Activated CD8-positive, alpha-beta T cell treated with anti-CD3 and anti-CD28 coated beads for 36 hours (primary cell): ENCODE measurements at places on chromosomes 1 and 21. TPM values are rescaled to one million over a fixed set of nuclear protein-coding genes. Genes with fewer than 3 reads are reported as not detected.

DNA sequence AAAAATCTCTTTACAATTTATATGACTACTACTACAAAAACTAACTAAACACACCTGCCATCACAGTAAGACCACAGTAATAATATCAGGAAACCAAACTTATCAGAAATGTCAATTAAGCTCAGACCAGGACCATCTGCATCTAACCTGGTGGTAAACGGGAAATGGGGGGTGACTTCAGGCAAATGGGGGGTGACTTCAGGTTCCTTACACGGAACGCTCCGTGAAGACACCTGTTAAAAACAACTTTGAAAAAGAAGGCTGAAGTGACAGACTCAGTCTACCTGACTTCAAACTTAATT is 15.8 kb downstream of the PRDM15 start:
- no peak overlapping the region for H3K27ac ChIP-seq
- H3K4me1 ChIP-seq = peaks cover 32% of the 10 kb centered on the region
- H3K4me3 ChIP-seq = no peak overlapping the region

- no peak for DNase-seq
- H3K36me3 ChIP-seq = no peaks in the 10 kb centered on the region
- H3K4me3 ChIP-seq = no peak overlapping the region
- no peak overlapping the region for H3K27ac ChIP-seq
- H3K27me3 ChIP-seq = peaks cover 3% of the 10 kb centered on the region
- H3K4me1 ChIP-seq = no peaks in the 10 kb centered on the region
Observed at GRCh38 chr1:118254491-118255425, 69.7 kb upstream of the SPAG17 start.

- no peak overlapping the region for H3K4me3 ChIP-seq
- H3K4me1 ChIP-seq = peaks cover 3% of the 10 kb centered on the region
- H3K36me3 ChIP-seq = no peaks in the 10 kb centered on the region
- H3K27me3 ChIP-seq = no peaks in the 10 kb centered on the region
- no peak overlapping the region for H3K27ac ChIP-seq
- DNase-seq = no peak
Observed at GRCh38 chr1:157659576-157660247, 40.9 kb downstream of the FCRL3 start.

- no peaks in the 10 kb centered on the region for H3K36me3 ChIP-seq
- peak overlapping the region; percentile 58 for H3K27ac ChIP-seq
- peaks cover 11% of the 10 kb centered on the region for H3K4me1 ChIP-seq
- H3K4me3 ChIP-seq = peak overlapping the region; percentile 62
Observed at GRCh38 chr1:61640531-61641530, 84.1 kb downstream of the TM2D1 start.

DNA sequence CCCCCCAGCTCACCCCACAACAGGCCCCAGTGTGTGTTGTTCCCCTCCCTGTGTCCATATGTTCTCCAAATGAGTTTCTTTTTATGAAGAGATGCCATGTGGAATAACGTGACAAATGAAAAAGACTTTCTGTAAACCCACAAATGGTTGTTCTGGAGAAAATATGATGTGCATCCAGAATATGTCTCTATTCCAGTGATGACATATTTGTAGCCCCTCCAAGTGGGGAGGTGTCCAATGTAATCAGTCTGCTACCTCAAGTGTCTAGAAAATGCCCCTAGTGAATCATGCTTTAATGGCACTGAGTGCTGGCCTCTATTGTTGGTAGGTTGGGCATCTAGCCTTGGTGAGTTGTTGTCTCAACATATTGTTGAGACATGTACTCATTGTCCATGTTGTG is 179.6 kb downstream of the KCNK2 start:
- H3K36me3 ChIP-seq = no peaks in the 10 kb centered on the region
- DNase-seq = no peak
- H3K27ac ChIP-seq = no peak overlapping the region
- no peaks in the 10 kb centered on the region for H3K4me1 ChIP-seq

DNA sequence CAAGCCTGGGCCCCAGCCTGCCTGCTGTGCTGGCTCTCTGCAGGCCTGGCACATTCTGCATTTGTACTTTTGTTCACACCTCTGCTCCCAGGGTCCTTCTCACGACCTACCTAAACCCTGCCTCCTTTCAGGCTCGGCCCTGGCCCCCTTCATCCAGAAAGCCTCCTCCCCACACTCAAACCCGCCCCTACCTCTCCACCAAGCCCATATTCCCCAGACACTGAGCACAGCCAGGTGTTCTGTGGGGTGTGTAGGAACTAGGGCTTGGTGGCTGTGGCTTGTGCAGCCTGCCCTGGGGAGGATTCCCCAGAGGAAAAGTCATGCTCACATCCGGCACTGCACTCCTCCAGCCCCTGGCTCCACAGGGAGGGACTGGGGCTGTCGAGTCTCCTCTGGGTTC is 8.2 kb upstream of the MIXL1 start:
- H3K36me3 ChIP-seq = no peaks in the 10 kb centered on the region
- H3K27ac ChIP-seq = no peak overlapping the region

DNA sequence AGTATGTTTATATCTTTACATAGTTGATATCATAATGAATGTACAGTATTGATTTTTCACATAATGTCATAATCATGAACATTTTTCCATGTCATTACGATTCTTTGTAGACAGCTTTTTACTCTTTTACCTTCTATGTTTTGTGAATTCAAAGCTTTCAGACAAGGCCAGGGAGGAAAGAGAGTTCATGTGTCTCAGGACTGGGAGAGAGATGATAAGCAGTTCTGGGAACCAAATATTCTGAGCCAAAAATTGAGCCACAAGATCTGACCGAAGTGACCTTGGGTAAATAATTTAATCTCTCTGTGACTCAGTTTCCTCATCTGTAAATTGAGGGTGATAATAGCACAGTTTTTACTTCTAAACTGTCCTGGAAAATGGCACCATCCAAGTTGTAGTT is 31.8 kb downstream of the CSF1 start:
- DNase-seq = no peak
- no peak overlapping the region for H3K4me3 ChIP-seq
- H3K4me1 ChIP-seq = peaks cover 5% of the 10 kb centered on the region
- no peak overlapping the region for H3K27ac ChIP-seq
- no peaks in the 10 kb centered on the region for H3K27me3 ChIP-seq

- DNase-seq = peak; percentile 22
- H3K36me3 ChIP-seq = no peaks in the 10 kb centered on the region
- no peaks in the 10 kb centered on the region for H3K4me1 ChIP-seq
- H3K4me3 ChIP-seq = no peak overlapping the region
Observed at GRCh38 chr1:56803561-56804156, 15.5 kb downstream of the FYB2 start.

DNA sequence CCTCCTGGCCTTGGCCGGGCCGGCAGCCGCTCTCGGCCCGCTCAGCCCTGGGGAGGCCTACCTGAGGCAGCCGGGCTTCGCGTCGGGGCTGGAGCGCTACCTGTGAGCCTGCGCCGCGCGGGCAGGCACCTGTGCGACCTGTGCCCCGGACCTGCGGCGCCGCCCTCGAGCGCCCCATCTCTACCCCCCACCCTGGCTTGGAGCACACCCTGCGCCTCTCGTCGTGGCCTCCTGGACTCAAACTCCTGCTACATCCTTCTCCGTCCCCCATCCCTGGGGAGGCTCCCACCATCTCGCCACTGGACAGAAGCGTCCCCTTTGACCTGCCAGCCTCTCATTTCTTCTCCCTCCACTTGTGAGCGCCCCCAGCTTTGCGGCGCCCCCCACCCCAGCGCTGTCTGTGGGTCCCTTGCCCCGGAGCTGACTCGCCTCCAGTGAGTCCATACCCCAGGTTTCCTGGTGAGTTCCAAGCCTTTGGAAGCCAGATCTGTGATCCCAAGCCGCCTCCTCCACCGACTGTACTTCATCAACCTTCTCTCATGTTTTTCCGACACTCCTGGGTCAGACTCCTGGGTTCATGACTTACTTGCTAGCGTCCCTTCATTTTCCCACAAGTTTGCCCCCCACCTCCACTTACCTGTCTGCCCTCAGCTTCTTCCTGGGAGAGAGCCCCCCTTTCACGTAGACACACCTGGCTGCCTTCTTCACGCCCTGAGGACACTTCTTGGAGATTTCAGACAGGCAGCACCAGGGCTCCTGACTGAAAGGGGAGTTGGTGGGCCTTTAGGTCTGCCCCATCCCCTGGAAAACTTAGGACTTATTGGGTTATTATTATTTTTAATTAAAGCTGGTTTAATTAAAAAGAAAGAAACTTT is 1.3 kb downstream of the FOXE3 start:
- peaks cover 32% of the 10 kb centered on the region for H3K27me3 ChIP-seq
- no peaks in the 10 kb centered on the region for H3K36me3 ChIP-seq
- H3K27ac ChIP-seq = no peak overlapping the region
- no peak for DNase-seq

- H3K27ac ChIP-seq = no peak overlapping the region
- DNase-seq = no peak
- no peaks in the 10 kb centered on the region for H3K36me3 ChIP-seq
- H3K4me3 ChIP-seq = no peak overlapping the region
- peaks cover 4% of the 10 kb centered on the region for H3K4me1 ChIP-seq
Observed at GRCh38 chr1:5053744-5054143, 399.3 kb downstream of the AJAP1 start.

DNA sequence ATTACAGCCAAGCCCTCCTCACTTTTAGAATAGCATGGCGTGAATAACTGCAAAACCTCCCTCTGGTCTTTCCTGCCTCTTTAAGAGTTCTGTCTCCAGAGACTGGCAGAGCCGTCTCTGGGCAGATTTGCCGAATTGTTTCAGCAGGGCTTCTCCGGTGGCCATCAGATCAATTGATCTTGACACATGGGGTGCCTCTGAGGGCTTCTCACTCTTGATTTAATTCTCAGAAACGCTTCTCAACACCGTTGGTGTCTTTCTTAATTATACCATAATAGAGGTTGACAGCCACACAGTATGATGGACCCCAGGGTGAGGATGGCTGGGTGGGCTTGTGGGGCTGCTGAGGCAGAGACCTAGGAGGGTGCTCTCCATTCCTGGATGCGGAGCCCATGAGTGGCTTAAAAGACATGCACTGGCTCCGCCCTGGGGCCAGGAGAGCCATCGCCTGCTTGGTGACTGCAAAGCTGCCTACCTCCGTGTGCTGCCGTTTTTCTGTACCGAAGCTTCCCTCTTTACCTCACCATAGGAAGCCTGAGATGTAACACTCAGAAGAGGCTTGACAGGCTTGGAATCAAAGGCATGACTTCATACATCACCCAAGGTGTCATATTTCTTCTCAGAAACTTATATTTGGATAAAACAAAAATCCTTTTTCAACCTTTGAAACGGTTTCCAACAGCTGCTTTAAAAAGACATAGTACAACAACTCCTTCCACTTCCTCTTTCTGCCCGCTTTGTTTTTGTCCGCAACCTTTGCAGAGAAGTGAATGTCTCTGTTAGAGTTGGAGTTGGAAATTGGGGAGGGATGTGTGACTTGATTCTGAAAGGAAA is 82.9 kb downstream of the GALNT2 start:
- peaks cover 49% of the 10 kb centered on the region for H3K4me1 ChIP-seq
- DNase-seq = no peak
- H3K4me3 ChIP-seq = no peak overlapping the region
- H3K36me3 ChIP-seq = no peaks in the 10 kb centered on the region

DNA sequence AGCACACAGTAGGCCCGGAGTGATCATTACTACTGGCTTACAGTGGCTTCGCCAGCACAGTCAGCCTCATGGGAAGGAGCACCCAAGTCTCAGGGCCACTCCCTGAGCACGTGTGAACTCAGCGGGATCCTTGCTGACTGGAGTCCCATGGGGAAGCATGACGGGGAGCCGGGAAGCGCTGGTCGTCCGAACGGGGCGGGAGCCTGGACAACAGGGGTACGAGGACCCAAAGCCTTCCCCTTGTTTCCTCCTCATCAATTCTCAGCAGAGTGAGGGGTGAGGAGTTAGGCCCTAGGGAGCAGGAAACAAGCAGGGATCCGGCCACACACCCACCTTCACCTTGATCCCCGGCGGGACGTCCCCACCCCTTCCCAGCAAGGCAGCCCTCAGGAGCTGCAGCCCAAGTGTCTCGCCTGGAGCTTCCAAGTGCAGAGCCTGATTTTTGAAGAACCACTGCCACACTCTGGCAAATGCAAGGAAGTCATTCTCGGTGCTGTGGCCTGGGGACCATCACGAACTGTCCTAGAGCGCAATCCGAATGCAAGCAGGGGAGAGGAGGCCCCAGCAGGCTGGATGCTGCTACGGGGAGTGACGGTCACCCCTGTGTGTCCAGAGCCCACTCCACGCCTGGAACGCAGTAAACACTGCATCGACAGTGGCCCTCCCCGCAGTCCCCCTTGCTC is 35.5 kb downstream of the TOMM20 start:
- no peaks in the 10 kb centered on the region for H3K36me3 ChIP-seq
- H3K4me3 ChIP-seq = no peak overlapping the region
- H3K27me3 ChIP-seq = peaks cover 5% of the 10 kb centered on the region

DNA sequence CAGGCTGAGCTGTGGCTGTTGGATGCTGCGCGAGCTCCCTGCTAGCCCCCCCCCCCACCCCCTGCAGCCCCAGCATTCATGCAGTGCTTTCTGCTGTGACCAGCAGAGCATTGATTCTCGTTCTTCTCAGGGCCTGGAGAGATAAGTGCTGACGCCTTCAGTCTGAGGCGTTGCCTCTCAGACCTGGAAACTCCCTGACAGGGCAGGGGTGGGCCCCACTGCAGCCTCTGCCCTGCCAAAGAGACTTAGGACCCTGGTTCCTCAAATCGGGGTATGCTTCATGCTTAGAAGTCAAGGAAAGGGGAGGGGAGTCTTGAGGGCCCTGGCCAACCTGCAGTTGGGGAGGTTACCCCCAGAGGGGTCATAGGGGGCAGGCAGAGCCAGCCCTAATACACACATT is 38.5 kb downstream of the PTPRF start:
- peaks cover 12% of the 10 kb centered on the region for H3K27me3 ChIP-seq
- peaks cover 12% of the 10 kb centered on the region for H3K4me1 ChIP-seq
- no peak for DNase-seq

DNA sequence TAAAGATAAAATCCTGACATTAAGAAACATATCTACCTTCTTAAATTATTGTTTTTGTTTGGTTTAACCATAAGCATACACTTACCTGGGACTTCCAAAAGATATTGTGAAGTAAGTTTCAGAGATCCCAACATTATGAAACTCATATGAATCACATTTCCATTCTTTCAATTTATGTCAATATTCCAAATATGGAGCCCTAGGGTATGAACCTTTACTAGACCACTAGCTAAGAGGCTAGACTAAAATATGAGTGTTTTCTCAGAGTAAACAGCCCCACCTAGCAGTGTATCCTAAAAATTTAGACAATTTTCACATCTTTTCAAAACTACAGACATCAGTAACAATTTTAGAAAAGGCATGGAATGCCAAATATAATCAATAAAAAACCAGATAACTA is 24.4 kb downstream of the SCAF4 start:
- H3K36me3 ChIP-seq = peaks cover 15% of the 10 kb centered on the region
- DNase-seq = no peak
- H3K27me3 ChIP-seq = no peaks in the 10 kb centered on the region
- H3K4me3 ChIP-seq = no peak overlapping the region

- peak overlapping the region; percentile 41 for H3K4me3 ChIP-seq
- peaks cover 72% of the 10 kb centered on the region for H3K4me1 ChIP-seq
- peak overlapping the region; percentile 89 for H3K27ac ChIP-seq
Observed at GRCh38 chr1:39196244-39197215, 8.0 kb upstream of the MACF1 start.

CD164L2 gene
- not detected for total RNA-seq

TRAF3IP3 gene
- total RNA-seq = 194 TPM

PCP4L1 gene
- total RNA-seq = 0.18 TPM

KRTAP21-1 gene
- not detected for total RNA-seq

NR1I3 gene
- total RNA-seq = not detected

LMNA gene
- total RNA-seq = 56.6 TPM

PALMD gene
- not detected for total RNA-seq
